ENCODE measurements at places on chromosomes 2 and 18.

- DNase-seq = no peak
Measured at GRCh38 chr2:120439067-120439368, 93.1 kb downstream of the INHBB start.

- no peak for DNase-seq
Measured at GRCh38 chr2:123720760-123721159, 304.3 kb upstream of the CNTNAP5 start.

GRCh38 chr2:207879536-207879935 is 109.8 kb upstream of the FZD5 start:
- DNase-seq = no peak

DNA sequence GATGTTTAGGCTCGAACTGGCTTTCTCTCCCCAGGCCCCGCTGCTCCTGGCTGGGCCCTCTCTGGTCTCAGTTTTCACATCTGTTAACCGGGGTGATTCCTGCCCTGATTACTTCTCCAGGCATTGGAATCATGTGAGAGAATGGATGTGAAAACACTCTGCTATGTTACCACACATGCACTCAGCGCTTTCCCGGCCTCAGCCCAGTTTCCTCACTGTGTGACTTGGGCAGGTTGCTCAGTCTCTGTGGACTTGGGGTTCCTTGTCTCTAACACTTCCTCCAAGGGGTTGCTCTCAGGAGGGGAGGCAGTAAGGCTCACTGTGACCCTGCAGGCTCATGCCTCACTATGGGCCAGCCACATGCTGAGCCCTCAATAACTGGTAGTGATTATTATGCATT is 230.4 kb upstream of the HS6ST1 start:
- DNase-seq = no peak

DNA sequence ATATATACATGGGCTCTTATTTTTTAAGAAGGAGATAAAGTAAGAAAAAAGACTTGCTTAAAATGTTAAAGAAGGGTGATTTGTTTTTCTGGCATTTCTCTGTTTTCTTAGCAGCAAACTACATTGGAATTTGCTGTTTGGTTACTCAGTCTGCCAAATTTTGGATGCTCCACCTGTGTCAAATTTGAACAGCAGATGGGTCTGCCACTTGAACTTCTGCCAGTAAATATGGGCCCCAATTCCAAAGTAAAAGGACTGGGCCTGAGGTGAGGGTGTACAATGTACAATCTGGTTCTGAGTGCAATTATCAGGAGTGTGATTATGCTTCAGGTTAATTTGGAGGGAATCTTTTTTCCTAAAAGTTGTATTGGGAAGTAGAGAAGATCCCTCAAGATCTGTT is 794.5 kb downstream of the DSC3 start:
- DNase-seq = no peak

GRCh38 chr2:40228310-40228709 is 223.6 kb downstream of the SLC8A1 start:
- DNase-seq = no peak
